ENCODE measurements at places on chromosomes 7 and 10.

DNA sequence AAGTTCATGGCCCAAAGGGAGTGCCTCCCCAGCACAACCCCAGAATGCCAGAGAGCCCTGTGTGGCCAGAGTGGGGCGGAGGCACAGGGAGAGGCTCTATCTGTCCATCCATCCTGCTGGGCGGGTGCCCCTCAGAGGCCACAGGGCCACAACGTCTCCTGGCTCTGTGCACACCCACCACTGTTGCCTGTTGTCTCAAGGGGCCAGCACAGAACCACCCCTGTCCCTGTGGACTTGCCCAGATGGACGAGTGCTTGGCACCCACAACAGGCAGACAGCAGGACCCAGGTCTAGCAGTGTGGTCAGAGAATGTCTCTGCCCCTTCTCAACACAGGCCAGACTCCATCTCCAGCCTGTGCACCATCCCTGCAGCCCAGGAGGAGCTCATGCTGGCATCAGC is 92.8 kb downstream of the PAXIP1 start:
- no peak for DNase-seq

- DNase-seq = no peak
Observed at GRCh38 chr10:42755028-42755451, 27.6 kb upstream of the BMS1 start.

DNA sequence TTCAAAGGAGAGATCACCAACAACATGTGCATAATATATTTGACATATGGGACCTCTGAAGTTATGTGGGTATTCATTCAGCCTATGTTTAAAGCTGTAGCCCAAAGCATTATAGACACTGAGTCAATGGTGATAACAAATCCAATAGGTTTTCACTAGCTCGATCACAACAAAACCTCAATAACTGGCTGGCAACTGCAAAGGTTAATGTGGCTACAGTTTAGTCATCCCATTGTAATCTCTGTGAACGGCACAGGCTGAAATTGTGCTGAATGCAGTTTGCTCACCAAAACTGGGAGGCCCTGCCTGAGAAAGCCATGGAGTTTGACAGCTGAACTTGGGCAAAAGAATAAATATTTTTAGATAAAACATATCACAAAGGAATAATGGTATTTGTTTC is 152.4 kb upstream of the ADO start:
- DNase-seq = no peak

GRCh38 chr10:5538892-5539651 is 14.3 kb downstream of the CALML3 start:
- DNase-seq = no peak

GRCh38 chr7:134605978-134606923 is 40.4 kb upstream of the BPGM start:
- DNase-seq = no peak

DNA sequence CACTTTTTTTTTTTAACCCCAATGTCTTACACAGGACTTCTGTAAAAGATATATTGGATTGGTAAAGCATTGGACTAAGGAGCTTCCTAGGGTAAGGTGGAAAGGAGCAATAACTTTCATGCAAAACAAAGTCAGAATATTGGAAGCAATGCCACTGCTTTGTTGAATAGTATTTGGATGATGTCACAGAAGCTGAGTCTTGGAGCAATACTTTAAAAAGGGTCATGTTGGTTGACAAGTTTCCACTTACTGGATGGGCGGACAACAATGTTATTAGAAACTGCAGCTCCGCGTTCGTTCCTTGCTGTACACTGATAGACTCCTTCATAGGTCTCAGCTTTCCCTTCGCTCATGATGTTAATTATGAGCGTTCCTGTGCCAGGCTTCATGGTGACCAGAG is 101.9 kb upstream of the LAMB4 start:
- no peak for DNase-seq

DNA sequence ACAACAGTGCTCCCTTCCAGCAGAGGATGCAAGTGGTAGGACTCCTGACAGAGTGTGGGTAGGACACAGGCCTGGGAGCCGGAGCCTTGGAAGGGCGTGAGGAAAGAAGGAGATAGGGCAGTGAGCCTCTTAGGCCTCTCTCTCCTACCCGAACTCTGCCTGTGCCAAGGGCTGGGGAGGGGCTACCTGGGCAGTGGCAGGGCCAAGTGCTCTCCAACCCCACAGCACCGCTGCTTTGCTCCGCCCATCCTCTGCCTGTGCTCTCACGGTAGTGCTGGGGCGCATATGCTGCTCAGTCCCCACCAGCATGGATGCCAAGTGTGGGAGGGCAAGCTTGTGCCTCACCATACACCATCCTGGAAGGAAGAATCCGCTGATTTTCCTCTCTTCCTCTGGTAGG is 7.5 kb downstream of the FAM131B start:
- no peak for DNase-seq

DNA sequence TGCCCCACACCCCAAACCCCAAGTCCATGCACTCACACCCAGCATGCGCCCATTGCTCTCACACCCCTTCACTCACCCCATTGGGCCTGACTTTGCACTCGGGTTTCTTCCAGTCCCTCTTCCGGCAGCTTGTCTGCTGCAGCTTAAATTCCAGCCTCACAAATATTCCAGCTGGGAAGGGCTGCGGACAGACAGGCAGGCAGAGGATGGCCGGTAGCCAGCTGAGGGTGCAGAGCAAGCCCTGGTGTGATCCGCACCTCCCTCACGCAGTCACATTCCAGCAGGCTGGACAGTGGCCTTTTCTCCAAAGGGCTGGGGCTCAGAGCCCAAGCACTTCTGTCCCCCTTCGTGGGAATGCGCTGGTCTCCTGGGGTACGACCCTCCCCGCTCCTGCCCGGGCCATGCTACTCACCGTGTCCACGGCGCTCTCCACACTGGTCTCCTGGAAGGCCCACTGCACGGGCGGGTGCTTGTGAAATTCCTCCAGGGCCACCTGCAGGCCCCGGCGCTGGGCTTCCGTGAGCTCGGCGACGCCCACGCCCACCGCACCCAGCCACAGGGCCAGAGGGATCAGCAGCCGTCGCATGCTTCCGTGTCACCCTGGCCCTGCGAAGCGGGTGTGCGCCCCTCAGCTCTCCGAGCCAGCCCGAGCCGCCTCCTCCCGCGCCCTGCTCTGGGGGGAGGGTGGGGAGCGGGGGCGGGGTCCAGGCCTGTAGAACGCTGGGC is 1.2 kb downstream of the RARRES2 start:
- no peak for DNase-seq

DNA sequence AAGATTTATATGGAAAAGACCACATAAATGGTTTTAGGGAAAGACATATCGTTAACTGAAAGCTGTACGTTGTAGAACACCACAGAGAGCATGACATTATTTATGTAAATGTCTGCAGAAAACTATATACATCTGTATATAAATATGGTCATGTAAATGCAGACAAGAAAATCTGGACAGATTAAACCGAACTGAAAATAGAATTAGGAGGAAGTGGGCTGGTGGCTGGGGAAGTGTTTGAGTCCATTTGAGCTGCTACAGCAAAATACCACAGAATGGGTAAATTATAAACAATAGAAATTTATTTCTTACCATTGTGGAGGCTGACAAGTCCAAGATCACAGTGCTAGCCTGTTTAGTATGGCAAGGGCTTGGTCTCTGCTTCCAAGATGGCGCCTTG is 56.3 kb upstream of the USP6NL start:
- no peak for DNase-seq

DNA sequence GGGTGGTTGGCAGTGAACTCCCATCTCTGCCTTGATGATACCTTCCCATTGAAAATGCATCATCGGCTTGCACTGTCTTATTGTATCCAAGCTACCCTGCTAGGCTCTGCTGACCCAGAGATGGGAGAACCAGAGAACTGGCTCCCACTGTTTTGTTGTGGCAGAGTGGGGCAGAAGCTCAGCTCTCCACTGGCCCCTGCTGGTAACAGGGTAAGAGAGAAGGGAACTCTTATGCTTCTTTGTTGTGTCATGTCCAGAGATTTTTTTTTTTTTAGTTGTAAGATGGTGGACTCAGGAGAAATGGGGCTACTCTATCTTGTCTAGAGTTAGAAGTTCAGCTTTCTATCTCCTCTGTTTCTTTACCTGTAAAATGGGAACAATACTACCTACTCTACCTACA is 100.5 kb upstream of the SDK1 start:
- peak; percentile 30 for DNase-seq

- no peak for DNase-seq
Observed at GRCh38 chr10:9175200-9175599, 1120.7 kb downstream of the GATA3 start.

GRCh38 chr7:30301751-30302150 is 17.4 kb downstream of the ZNRF2 start:
- no peak for DNase-seq

DNA sequence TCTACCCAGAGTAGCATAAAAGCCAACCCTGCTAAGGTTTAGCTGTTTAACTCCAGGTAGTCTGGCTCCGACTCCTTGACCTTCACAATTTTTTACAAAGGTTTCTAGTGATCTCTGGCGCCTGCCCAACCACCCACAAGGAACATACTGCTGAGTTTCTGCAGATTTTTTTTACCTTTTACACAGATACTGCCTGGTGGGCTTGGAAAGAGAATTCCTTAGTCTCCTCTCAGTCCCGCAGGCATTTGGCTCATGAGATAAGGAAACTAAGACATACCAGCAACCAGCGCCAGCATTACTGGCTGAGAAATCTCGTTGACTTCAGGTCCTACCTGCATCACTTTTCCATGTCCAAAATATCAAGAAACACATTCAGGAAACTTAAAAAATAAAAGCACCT is 51.1 kb upstream of the LYZL1 start:
- DNase-seq = no peak

- DNase-seq = no peak
Observed at GRCh38 chr7:44077681-44078091, 4.6 kb downstream of the POLM start.

DNA sequence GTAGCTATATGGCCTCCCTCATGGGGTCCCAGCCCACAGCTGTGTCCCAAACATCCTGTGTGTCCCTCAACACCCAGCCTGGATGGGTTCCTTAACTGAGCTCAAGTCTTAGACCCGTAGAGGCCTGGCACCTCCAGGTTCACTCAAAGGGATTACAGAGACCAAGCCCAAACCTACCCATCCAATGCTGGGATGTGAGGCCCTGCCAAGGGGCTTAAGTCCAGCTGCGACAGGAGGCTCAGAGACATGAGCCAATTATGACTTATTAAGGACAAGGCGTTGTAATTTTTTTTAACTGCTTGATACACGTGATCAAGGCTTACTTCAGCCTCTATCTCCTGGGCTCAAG is 105.6 kb upstream of the RET start:
- DNase-seq = no peak

- no peak for DNase-seq
Observed at GRCh38 chr10:131825960-131826650, 74.7 kb upstream of the PPP2R2D start.

GRCh38 chr7:74014931-74015330 is 13.0 kb upstream of the ELN start:
- no peak for DNase-seq

- DNase-seq = no peak
Observed at GRCh38 chr10:78416031-78417011, 382.7 kb downstream of the RPS24 start.

DNA sequence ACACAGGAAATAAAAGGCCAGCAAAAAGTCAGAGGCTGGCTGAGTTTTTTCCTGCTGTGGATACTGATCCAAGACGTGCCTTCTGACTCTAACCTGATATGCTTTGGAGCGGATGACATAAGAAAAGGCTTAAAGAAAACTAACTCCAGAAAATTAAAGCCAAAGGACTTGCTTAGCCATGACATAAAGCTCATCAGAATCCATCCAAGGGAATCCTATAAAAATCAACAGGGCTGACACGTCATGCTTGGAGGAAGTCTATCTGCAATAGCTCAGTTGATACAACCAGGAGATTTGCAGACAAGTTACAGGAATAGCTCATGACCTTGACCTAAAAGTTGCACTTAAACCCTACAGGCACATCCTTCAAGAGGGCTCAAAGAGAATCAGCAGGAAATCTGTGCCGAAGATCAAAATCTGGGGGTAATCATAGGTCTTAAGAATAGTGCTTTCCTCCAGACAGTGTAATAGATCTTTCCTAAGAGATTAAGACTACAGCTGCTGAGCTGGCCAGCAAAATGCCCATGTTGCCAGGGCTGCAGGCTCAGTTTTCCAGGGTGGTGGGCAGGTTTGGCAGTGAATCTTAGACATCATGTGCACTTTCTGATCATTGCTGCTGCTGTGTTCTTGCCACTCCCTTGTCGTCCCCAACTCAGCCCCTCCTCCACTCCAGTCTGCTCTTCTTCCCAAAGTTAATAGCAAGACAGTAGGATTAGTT is 111.5 kb upstream of the SVIL start:
- no peak for DNase-seq

GRCh38 chr10:128268015-128268722 is 141.9 kb upstream of the MKI67 start:
- no peak for DNase-seq

GRCh38 chr10:73773152-73773879 is 8.5 kb upstream of the CHCHD1 start:
- no peak for DNase-seq

DNA sequence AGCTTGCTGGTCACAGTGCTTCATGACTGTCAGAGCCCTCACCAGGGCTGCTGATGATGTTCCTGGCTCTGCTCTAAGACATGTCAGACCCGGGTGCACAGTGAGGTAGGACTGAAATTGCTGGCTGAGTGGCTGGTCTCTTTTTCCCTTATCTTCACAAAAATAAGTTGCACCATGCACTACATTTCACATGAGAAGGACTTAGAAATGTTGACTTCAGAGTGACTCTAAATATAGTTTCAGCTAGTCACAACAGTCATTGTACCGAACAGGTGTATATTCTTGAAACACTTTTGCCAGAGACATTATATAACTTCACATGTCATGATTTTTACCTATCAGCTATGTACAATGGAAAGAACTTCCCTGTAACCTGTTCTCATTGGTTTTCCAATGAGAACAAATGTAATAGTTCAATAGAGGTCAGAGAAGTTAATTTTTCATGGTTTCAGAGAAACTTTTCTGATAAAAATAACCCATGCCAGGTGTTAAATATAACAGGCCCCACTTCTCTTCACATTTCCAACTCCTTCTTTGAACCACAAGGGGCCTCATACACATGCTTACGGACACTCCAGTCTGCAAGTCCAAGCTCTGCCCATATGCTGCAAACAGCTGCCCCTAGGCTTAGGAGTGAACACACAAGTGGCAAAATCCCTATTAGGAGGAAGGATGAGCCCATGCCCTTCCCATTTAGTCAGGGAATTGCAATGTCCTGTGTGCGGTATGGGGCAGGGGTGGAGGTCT is 115.6 kb downstream of the CDK6 start:
- DNase-seq = no peak

DNA sequence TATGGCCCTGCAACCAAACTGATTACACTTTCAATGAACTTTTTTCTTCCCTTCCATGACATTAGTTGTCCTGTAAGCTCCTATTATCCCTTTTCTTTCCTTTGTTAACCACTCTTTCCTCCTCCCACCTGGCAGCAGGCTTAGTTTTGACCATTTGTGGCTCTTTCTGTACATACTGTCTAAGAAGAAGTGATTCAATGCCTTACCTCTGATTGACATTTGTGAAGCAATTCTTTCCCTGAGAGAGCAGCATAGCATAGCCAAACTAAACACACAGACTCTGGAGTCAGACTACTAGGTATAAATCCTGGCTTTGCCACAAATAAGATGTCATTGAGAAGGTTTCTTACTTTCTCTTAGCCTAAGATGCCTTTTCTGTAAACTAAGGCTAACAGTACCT is 48.9 kb downstream of the AHR start:
- DNase-seq = no peak
